ENCODE measurements at places on chromosomes 6 and 20.

DNA sequence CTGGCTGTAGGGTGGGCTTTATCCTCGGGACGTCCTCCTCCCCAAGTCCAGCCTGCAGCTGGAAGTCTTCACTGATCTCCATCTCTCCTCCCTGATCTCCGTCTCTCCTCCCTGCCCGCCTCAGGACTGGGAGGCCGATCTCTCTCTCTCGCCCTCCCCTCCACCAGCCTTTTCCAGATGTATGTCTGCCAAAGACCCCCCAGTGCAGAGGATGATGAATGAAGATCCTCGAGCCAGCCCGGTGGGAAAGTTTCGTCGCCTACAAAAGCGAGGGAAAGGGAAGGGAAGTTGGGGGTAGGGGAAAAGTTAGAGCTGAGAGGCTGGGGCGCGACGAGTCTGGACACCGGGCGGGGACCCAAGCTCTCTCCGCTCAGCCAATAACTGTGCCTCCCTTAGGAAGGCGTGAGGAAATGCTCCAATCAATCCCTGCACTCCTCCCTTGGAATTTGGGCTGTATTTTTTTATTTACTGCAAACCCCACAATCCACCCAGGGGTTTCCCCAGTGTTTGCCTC, 595 bp upstream of the SRF start:
- DNase-seq: no peak

- DNase-seq: no peak
Measured at GRCh38 chr20:34570859-34571306, 12.4 kb downstream of the MAP1LC3A start.

- DNase-seq: no peak
Measured at GRCh38 chr6:137341681-137342195, 122.6 kb upstream of the IFNGR1 start.

DNA sequence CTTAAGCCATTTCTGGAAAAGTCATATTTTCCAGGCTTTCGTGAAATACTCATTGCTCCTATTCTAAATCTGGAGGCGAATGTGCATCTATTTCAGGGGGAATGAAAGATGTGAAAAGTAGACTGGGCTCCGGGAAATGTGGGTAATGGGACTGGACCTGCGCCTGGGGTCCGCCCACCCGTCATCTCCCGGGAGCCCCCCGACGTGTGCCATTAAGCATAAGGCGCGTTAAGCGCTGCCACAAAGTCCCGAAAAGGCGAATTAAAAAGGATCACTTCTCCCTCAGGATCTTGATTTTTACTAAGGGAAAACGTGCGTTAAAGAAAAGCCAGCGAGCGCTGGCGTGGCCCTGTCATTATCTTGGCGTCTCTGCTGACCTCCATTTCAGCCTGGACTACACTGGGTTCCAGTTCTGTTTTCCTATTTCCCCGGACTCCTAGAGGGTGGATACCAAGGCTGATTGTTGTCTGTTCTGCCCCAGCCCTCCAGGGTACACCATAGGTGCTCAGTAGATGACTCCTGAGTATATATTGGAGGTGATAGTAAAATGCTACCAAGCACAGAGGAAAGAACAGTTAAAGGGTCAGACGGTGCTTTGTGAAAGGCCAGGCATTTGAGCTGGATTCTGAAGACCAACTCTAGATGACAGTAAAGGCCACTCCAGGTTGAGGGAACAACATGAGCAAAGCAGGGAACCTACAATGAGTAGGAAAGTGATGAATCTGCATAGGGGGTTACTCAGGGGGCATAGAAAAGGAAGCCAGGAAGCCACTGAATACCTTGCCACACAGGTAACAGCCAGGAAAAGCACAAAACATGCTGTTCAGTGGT, 89.2 kb upstream of the ARID1B start:
- no peak for DNase-seq

GRCh38 chr6:40721271-40721952, 134.2 kb upstream of the LRFN2 start:
- no peak for DNase-seq

DNA sequence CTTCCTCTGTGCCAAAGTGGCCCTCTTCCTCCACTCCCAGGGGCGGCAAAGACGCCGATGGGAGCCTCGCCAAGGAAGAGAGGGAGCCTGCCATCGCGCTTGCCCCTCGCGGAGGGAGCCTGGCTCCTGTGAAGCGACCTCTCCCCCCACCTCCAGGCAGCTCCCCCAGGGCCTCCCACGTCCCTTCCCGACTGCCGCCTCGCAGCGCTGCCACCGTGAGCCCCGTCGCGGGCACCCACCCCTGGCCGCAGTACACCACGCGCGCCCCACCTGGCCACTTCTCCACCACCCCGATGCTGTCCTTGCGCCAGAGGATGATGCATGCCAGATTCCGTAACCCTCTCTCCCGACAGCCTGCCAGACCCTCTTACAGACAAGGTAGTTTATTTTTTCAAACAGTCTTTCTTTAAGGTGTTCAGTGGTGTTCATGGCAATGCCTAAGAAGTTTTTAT, 64.9 kb downstream of the FNDC1 start:
- no peak for DNase-seq

GRCh38 chr6:167409694-167410093, 84.8 kb downstream of the TTLL2 start:
- no peak for DNase-seq

DNA sequence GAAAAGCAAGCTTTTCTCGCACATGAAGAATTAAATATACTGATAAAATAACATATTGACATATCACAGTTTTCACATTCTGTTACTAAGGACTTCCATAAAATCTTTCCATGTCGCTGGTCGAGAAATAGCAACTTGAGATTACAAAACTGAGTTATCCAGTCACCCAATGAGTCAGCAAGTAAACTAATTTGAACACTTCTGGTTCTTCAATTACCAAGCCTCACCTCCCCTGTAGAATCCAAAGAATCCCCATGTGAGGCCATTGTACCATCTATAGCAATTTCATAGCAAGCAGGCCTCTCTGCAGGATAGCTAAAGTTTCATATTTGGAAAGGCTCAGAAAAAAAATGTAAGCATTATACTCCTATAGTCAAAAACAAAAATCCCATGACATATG, 87.3 kb downstream of the PKHD1 start:
- no peak for DNase-seq

- no peak for DNase-seq
Measured at GRCh38 chr20:1863296-1863695, 31.9 kb upstream of the SIRPA start.

- no peak for DNase-seq
Measured at GRCh38 chr6:138914701-138915100, 73.4 kb downstream of the REPS1 start.

DNA sequence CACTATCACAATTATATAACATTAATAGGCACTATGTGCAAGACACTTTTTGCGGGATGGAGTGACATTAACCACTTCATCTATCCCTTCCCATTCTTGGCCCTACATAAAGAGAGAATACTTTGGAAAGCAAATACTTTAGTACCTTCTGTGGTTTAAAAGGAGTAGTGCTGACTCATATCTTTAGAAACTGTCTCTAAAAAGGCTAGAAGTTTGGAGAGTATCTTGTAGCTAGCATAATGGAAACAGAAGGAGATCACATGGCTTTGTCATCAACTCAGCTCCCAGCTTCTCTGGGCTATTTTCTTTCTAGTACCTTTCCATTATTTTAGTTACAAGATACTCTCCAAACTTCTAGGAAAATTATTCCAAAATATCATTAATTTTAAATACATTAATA, 157.5 kb downstream of the ADGRG6 start:
- DNase-seq: no peak

GRCh38 chr6:23526526-23526925, 599.5 kb upstream of the NRSN1 start:
- no peak for DNase-seq

GRCh38 chr6:37535428-37535758, 35.7 kb upstream of the CCDC167 start:
- DNase-seq: no peak

GRCh38 chr6:144265061-144265357, 20.1 kb upstream of the UTRN start:
- no peak for DNase-seq

DNA sequence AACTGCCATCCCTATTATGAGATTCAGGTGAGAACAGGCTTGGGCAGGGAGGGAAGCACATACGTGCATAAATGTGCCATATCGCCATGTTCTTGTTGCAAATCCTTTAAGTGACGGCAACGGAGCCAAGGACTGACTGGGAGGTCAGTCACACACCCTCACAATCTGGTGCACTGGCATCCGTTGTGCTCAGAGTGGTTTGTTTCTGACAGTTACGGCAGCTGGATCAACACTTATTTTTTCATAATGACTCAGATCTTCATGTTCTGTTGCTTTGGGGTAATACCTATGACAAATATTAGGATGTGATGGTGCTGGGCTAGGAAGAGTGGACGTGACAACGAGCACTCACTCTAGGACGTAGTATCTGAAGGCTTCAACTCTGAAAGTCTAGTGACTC, 56.2 kb upstream of the PREP start:
- no peak for DNase-seq

DNA sequence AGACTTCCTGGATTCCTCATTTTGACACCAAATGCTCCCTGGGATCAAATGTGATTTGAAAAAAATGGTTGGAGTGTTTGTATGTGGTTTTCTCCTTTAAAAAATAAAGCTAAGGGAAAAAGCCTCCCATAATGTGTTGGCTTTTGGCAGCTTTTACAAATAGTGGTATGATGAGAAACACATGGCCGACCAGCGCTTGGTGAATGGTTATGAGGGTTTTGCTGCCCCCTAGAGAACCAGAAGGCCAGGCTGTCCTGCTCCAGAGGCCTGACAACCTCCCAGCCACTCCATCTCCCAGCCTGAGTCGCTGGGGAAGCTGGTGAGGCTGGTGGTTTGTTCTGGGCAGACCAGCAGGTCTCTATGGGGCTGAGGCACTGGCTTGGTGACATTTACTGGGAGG, 69.3 kb downstream of the CLIC5 start:
- DNase-seq: no peak

DNA sequence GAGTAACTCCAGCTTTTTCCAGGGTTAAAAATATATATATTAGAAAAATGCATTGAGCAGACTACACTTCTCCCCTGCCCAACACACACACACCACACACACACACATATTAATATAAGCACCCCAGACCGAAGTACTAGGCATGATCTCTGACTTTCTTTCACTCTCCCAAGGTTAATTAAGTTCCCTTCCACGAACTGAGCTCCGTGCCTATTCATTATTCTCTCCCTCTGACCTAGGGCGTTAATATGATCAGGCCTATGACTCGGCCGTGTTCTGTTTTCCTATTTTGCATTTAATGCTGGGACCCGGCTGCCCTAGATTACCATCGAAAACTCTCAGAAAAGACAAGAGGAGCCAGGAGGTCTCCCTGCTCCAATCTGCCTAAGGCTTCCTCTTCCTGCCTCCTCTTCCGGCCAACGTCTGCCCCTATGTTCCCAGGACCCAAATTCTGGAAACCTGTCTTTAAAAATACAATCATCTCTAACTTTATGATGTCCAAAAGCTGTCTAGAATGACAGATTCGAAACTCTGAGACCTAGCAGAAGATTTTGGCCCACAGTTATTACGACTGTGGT, 6.1 kb upstream of the POU3F2 start:
- DNase-seq: no peak

GRCh38 chr6:168791917-168792316, 350.9 kb downstream of the SMOC2 start:
- no peak for DNase-seq

DNA sequence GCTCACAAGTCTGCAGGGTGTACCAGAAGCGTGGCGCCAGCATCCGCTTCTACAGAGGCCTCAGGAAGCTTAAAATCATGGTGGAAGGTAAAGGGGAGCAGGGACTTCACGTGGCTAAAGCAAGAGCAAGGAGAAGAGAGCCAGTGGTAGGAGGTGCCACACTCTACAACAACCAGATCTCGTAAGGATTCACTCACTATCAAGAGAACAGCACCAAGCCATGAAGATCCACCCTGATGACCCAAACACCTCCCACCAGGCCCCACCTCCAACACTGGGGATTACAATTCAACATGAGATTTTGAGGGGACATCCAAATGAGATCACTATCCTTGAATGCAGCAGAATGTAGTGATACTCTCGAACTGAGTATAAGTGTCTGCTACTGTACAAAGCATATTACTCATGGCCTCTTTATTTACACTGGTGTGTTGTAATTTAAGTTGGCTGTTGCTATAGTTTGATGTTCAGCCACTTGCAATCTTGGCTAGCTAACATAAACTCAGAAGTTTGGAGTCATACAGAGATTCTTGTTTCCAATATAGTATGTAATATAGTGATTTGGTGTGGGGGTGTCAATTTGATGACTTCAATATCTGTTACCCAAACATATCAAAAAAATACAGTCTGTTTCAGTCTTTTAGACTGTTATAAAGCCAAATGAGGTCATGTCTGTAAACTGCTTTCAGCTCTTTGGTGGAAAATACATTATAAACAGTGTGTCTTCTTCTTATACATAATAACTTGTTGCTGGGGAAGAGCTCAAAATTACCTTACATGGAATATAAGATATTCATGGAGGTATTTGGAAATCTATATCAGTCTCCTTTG, 39.4 kb upstream of the MYLIP start:
- DNase-seq: no peak

- DNase-seq: no peak
Measured at GRCh38 chr6:29749668-29750067, 26.4 kb downstream of the HLA-F start.

DNA sequence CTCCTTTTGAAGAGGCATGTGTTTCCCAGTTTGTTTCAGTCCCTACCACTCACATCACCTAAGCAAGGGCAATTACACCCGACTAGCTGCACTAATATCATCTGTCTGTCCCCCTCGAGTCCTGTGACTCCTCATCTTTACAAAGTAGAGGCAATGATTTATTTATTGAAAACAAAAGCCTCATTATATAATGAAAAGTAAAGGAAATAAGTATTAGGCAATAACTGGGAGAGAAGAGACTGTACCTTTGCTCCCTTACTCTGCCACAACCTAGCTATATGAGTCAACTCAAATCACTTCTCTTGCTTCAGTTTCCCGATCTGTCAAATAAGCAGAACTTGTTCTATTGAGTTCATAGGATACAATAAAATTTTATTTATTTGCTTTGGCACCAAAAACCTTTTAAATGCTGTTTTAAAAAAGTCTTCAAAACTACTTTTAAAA, 38.9 kb downstream of the CSNK2A1 start:
- no peak for DNase-seq

- no peak for DNase-seq
Measured at GRCh38 chr6:5084360-5084780, 771 bp upstream of the PPP1R3G start.

- DNase-seq: no peak
Measured at GRCh38 chr20:61186771-61187472, 65.1 kb upstream of the CDH4 start.

DNA sequence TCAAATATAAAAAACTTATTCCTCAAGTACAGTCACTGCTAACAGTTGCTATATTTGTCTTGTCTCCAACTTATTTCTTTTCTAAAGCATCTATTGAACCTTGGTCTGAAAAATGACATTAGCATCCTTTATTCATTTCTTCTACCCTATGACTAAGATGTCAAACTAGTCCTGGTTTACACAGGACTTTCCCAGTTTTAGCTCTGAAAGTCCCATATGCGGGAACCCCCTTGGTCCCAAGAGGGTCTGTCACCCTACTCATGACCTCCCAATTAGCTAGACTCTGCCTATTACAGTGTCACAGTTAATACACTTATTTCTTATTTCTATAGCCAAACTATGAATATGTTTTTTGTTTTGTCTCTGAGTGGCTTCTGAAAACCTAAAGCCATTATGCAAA, 37.1 kb downstream of the PLEKHG1 start:
- DNase-seq: no peak

- no peak for DNase-seq
Measured at GRCh38 chr6:118680452-118681095, 29.2 kb upstream of the CEP85L start.

Data from SK-N-MC (cell line).